Ammon's horn (tissue), 1 donor: ENCODE measurements at places on chromosomes 13 and 19.

- no peak for DNase-seq
These were observed 126.6 kb downstream of the AKAP11 start for GRCh38 chr13:42398533-42398932.

DNA sequence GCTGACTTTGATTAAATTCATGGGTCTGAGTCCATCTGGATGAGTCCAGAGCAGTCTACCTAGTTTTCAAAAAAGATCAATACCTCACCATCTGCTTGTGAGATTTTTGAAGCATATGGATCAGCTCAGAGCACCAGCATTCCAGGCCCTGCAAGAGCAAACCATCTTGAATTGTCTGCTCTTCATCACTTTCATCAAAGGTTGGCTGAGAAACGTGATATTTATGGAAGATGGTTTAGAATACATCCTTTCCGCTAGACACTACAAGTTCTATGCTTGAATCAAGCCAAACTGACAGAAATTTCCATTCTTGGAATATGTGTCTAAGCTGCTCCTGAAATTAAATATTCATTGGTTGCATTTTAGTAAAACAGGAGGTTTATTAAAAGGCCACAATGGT lies 190.3 kb downstream of the KCNRG start:
- DNase-seq = no peak

DNA sequence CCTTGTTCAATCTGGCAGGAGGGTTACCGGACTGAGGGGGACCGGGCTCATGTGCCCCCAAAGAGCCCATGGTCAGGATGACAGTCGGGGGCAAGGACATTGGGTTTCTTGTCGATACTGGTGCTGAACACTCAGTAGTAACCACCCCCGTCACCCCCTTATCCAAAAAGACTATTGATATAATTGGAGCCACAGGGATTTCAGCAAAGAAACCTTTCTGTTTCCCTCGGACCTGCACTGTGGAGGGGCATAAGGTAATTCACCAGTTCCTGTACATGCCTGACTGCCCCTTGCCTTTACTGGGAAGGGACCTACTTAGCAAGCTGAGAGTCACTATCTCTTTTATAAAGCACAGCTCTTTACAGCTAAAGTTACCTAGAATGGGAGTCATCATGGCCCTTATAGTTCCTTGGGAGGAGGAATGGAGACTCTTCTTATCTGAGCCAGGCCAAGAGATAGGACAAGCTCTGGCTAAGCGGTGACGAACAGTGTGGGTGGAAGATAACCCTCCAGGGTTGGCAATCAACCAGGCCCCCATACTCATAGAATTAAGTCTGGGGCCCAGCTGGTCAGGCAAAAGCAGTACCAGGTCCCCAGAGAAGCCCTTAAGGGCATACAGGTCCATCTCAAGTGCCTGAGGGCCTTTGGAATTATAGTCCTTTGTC lies 603.7 kb downstream of the UQCRFS1 start:
- no peak for DNase-seq

DNA sequence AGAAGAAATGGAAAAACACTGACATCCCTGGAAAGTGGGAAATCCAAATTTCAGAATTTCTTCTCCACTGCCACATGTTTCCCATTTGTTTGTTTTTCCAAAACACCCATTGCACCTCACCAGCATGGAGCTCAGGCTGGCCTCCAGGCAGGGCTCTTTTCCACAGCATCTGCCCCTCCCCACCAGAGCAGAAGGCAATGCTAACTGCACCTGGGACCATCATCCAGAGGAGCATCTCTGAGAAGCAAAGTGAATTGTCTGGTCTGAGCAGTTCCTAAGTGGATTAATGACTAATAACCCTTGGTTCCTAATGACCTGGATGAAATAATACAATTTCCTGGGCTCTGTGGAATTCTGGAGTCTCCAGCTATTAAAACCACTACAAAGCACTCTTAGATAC lies 8.8 kb upstream of the CYSLTR2 start:
- no peak for DNase-seq

- DNase-seq = no peak
These were observed 9.7 kb downstream of the SYDE1 start for GRCh38 chr19:15116856-15117255.

- DNase-seq = no peak
These were observed 9.8 kb downstream of the IRS2 start for GRCh38 chr13:109776575-109776974.

- no peak for DNase-seq
These were observed 344.5 kb upstream of the PCDH20 start for GRCh38 chr13:61760102-61760501.

- DNase-seq = no peak
These were observed 1033.6 kb downstream of the SLITRK5 start for GRCh38 chr13:88704600-88705275.

GRCh38 chr13:64420181-64420580 lies 2810.0 kb downstream of the PCDH9 start:
- DNase-seq = no peak

DNA sequence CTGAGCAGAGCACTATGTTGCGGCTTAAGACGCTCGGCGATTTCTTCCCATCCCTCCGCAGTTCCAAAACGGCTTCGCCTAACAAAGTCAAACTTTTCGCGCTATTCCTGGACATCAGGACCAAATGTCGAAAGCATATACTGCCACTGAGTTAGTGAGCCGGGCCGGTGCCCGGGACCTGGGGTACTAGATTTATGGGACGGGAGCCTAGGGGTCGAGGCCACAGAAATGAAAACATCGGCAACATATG lies 699 bp downstream of the RCBTB2 start:
- DNase-seq = no peak

GRCh38 chr13:26834646-26835045 lies 74.1 kb upstream of the GPR12 start:
- no peak for DNase-seq

DNA sequence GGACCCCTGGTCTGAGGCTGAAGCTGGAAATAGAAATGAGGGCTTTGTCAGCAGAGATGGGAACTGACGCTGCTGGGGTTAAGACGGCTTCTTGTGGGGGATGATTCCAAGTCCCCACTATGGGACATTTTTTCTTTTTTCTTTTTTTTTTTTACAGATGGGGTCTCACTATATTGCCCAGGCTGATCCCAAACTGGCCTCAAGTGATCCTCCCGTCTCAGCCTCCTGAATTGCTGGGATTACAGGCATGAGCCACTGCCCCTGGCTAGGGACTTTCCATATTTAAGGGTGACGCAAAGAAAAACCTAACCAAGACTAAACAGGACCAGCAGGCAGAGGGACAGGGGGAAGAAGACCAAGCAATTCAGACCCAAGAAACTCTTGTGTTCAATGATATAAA lies 10.0 kb downstream of the LRFN3 start:
- no peak for DNase-seq

DNA sequence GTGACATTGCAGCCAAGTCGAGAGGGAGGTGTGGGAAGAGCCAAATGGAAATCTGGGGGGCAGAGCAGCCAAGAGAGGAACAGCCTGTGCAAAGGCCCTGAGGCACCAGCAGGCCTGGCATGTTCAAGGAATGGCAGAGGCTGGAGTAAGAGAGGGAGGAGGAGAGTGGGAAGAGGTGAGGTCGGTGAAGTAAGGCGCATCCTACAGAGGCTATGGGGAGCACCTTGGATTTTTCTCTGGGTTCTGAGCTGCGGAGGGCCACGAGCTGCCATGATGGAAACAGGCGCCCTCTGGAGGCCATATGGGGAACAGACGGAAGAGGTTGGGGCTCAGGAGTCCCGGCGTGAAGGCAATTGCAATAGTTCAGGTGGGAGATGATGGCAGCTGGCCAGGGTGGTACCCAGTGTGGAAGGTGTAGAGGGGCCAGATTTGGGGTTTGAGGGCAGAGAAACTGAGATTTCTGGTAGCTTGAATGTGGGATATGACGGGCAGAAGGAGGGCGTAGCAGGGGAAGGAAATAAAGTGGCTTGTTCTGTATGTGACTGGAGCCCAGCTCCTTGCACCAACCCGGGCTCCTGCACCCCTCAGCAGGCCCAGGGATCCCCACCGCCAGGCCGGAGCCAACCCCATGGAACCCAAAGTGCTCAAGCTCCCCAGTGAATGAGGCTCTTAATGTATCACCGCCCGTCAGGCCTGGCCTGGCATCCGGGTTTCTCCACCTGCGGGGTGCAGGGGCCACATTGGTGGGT lies 20.5 kb upstream of the STRN4 start:
- no peak for DNase-seq

GRCh38 chr13:111422348-111422747 lies 101.9 kb downstream of the TEX29 start:
- peak; percentile 20 for DNase-seq

DNA sequence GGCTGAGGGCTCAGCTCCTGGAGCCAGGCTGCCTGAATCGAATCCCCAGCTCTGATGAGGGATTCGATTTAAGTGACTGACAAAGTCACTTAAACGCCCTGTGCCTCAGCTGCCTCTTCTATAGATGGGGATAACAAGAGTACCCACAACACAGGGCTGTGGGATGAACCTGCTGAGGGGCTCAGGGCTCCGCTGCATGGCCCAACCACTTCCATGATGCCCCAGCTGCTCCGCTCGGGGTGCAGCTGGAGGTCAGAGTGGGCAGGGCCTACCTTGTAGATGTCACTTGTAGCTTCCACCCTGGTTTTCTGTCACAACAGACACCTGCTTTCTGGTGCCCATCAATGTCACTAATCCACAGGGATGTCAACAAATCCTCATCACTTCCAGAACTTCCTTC lies 39.2 kb downstream of the STK24 start:
- no peak for DNase-seq

GRCh38 chr19:30066781-30067759 lies 125.0 kb downstream of the URI1 start:
- no peak for DNase-seq

- no peak for DNase-seq
These were observed 498 bp upstream of the RBM26 start for GRCh38 chr13:79406597-79406908.

- DNase-seq = no peak
These were observed 243.6 kb downstream of the DLEU7 start for GRCh38 chr13:50599927-50600326.

DNA sequence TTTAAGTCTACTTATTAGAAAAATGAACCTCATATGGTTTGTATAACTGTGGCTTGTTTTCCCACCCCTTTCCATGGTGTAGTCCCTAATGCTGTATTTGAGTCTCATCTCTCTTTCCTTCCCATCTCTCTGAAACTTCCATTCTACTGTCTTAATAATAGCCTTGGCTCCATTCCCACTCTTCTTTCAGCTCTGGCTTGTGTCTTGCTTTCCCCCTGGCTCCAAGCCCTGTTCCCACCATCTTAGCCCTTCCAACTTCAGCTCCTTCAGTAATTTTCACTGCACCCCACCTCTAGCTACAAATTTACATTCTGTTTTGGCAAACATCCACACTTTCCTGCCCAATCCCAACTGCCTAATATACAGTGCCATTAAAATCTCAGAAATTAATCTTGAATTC lies 137.5 kb downstream of the SLITRK6 start:
- no peak for DNase-seq

- DNase-seq = no peak
These were observed 66.5 kb downstream of the EFNB2 start for GRCh38 chr13:106468744-106469590.
